ENCODE measurements at places on chromosomes 11 and 22.

GRCh38 chr11:114121804-114122504 is 62.4 kb downstream of the ZBTB16 start:
- no peak for DNase-seq

- DNase-seq = no peak
These were observed 551.6 kb downstream of the OPCML start for GRCh38 chr11:132980670-132981069.

GRCh38 chr11:23398052-23398451 is 537.8 kb upstream of the CCDC179 start:
- no peak for DNase-seq

GRCh38 chr11:121554552-121554951 is 101.8 kb upstream of the SORL1-AS1 start:
- no peak for DNase-seq

DNA sequence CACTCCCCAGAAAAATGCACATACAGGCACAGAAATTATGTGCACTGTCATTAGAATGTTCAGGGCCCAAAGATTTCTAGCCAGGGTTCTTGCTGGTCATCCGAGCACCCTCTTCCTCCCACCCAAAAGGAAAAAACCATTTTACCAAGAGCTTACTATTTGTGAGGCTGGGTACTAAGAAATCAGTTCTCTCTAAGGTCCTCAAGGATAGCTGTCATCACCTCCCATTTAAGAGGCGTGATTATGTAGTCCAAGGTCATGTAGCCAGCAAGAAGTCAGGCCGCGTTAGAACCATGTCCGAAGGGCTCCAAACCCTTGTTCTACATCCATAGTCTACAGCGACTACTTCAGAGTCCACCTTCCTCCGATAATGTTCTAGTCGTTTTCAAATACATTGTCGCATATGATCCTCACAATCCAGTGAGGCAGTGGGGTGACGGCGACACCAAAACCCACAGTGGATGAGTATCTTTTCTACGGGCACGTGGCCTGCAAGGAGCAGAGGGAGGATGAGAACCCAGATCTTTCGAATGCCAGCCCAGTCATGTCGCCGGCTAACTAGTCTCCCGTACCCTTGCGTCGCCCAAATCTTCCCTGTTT is 634 bp downstream of the TIMM8B start:
- peak; percentile 60 for DNase-seq

DNA sequence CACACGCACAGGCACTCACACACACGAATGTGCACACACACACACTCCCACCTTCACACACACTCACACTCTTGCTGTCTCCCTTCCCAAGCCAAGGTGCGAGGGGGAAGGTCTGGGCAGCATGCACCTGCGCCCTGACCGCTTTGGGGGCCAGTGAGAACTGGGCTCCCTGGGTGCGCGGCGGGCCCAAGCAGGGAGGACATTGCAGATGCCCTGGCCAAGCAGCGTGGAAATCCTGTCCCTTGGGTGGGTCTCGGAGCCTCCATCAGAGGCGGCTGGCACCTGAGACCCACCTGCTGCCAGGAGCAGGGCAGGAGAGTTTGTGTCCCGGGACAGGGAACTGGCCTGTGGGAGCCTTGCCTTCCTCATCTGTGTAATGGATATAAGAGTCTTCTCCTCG is 3.3 kb downstream of the CD81 start:
- no peak for DNase-seq

- no peak for DNase-seq
These were observed 97.2 kb upstream of the FIBIN start for GRCh38 chr11:26896719-26897118.

GRCh38 chr11:104763930-104764709 is 134.1 kb downstream of the CASP12 start:
- no peak for DNase-seq

- DNase-seq = peak; percentile 89
These were observed at the start of gene PKP3 for GRCh38 chr11:394034-394857. TSS of gene PKP3 (plus strand) at chr11:394209. CDS start at chr11:394293, 84 bp downstream.

- no peak for DNase-seq
These were observed 37.0 kb downstream of the LDLRAD3 start for GRCh38 chr11:35980686-35981390.

DNA sequence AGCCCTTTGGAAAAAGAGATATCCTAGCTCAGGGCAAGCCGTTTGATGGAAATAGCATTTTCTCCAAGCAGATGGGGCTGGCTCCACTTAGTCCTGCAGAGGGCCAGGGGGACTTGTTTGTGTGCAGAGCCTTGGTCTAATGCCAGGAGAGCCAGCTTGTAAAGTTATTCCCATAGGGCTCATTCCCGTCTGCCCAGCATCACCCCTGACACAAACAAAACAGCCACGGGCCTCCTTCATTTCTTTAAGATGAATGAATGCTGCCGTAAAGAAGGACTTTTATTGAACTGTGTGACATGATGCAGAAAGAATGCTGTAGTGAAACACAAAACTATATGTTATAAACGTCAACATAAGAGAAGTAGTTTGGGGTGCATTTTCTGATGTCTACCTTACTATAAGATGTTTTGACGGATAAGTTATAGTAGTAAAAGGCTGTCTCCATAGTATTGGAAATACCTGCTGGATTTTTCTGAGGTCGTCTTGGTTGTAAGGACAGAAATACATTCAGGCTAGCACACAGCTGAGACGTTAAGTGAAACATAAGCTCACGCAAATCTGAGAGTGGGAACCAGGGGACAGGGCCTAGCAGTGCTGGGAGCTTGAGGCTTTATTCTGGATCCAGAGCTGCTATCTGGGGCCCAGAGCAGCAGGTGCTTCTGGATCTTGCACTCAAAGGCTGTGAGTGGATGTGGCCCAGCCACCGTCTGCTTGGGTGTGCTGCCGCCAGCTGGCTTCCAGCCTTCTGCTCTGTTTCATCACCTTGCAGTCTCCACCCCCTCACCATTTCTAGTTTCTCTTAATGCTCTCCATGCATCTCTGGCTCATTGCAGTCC is 53.3 kb downstream of the NCAM1 start:
- DNase-seq = no peak

GRCh38 chr22:48039326-48039725 is 1276.9 kb downstream of the TBC1D22A start:
- no peak for DNase-seq

GRCh38 chr11:44625759-44626523 is 60.5 kb downstream of the CD82 start:
- no peak for DNase-seq

DNA sequence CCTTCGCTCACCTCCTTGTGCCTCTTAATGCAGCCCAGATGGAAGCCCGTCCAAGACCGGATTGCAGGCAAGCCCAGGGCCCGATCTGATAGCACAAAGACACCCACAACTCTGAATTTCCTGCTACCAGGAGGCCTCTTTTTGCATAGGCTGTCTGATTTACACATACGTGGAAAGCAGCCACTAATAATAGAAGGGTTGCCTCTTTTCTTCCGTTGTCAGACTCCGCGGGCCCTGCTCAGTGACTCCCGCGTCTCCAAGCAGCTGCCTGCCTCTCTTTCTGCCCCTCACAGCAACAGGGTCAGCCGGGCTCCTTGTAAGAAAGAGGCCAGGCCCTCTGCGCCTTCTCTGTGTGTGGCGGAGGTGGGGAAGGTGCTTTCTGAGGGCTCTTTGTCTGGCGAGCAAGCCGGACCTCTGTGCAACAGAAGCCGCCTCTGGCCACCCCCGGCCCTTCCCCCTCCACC is 26.7 kb downstream of the FLI1 start:
- DNase-seq = no peak

GRCh38 chr11:103086461-103086860 is 5.5 kb downstream of the DCUN1D5 start:
- DNase-seq = no peak

- no peak for DNase-seq
These were observed 5.4 kb upstream of the IPO7 start for GRCh38 chr11:9379041-9379440.

DNA sequence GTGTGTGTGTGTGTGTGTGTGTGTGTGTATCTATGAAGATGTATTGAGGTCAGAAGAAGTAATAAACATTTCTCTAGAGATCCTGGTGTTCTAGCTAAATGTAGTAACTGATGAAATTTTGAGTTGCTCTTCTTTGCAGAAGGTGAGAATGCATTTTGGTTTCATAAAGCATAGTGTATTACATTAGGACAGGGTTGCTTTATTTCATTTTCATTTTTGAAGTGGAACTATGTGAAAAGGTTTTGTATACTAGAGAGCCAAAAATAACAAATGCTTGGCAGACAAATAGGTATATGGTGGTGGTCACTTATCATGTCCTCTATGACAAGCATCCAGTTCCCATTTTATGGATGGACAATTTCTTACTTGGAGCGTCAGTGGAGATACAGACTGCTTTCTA is 99.0 kb downstream of the CASP12 start:
- no peak for DNase-seq

DNA sequence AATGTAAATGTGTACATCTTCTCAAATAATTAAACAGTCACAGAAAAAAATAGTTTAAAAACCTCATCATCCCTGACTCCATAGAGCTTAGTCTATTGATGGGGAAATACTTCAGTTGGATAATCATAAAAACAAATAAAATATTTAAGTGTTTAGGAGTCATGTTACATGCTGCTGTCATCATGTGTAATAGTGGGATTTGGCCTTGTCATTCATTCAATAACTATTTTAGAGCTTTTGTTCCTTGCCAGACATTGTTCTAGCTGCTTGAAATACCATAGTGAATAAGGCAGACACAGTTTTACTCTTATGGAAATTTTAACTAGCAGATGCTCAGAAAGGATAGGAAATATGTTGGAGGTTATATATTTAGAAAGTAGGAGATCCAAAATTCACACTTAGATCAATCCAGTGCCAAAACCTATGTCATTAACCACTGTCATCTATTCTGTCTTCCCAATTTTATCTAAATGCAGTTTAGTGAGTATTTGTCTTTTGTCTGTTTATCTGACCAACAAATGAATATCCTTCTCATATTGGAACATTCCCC is 324.7 kb downstream of the CASP12 start:
- no peak for DNase-seq

DNA sequence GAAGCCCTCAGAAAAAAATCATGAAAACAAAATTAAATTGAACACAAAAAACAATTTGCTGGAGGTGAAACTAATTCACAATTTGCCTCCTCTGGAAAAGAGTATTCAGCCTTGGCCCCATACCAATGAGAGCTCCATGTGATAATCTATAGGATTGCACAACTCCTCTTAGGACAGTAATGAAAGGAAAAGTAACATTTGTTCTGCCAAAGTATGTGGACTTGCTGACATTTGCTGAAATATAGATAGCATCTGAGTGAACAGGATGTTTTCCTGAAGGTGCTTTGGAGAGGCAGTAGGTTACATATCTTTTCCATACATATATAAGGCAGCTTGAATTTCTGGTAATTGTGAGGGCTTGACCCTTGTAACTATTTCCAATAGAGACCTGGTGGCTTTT is 122.8 kb downstream of the OR4C45 start:
- no peak for DNase-seq

DNA sequence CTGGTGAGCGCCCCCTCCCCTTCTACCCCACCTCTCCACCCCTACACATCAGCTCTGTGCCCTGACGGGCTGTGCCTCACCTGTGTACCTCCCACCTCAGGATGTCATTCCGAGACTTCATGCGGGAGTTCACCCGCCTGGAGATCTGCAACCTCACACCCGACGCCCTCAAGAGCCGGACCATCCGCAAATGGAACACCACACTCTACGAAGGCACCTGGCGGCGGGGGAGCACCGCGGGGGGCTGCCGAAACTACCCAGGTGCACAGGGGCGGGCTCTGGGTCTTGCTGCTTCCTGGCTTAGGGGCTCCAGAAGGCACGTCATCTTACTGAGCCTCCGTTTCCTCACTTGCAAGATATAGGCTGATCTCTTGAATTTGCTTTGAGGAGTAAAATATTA is 6.8 kb downstream of the CAPN1 start:
- DNase-seq = no peak

- no peak for DNase-seq
These were observed 13.8 kb downstream of the TOM1 start for GRCh38 chr22:35313311-35314121.

DNA sequence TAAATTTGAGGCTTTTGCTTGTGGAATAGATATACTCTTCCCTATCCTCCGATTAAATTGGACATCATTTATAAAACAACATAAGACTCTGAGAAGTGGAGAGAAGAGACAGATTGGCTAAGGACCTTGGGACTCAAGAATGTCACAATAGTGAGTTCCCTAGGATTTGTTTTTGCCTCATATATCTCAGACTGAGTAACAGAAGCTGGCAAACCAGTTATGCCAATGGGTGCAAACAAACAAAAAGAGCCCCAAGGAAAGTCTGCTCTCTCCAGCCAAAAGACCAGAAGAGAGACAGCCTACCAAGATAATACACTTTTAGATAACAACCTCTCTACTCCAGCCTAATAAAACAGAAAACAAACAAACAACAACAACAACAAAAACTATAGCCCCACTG is 28.9 kb downstream of the DEUP1 start:
- DNase-seq = no peak

DNA sequence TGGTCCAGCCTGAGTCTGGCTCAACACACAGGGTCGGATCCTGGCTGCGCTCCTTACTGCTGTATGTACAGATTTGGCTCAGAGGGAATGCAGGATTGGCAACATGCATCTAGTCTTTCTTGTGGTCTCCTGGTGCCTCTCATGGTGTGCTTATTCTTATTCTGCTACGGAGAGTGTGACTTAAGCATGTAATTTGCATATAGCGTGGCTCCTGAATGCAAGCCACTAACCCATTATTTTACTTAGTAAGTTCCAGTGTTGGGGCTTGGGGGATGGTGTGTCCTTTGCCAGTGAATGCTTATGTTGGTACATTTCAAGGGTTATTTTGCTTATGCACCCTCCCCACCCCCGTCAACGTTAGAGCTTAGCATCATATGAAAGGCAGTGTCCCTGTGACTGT is 51.2 kb downstream of the PTPRJ start:
- no peak for DNase-seq

DNA sequence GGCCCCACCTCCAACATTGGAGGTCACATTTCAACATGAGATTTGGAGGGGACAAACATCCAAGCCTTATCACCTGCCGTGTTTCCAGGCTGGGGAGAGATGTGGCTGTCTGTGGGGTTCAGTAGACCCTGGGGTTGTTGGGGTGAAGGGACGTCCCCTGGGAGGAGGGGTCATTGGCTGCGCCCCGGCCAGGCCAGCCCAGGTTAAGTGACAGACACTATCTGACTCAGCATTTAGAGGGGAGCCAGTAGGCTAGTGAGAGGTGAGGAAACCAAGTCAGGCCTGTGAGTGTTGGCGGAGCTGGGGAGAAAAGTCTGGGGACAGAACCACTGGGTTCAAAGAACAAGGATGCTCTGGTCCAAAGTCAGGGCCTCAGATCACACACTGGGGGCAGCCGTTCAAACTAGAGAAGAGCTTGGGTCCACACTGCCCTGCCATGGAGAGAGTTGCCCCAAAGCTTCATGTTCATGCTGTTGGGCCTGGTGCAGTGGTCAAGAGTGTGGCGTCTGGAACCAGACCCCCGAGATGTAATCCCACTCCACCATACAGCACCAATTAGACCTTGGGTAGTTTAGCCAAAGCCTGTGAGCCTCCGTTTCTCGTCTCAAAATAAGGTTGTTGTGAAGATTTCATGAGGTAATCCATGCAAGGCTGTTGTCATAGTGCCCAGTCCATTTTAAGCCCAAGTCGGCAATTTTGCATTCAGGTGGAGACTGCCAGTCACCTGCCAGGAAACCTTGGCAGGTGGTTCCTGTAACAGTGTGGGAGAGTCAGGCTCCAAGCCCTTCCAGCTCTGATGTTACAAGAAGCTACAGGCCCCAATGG is 1289.6 kb downstream of the TBC1D22A start:
- DNase-seq = no peak
